Cortex of kidney (tissue), 1 donor: ENCODE measurements at places on chromosomes 11 and 22.

GRCh38 chr11:34037016-34037415 is 14.5 kb upstream of the CAPRIN1 start:
- no peak for DNase-seq

- DNase-seq = no peak
These were observed 13.1 kb downstream of the CABP7 start for GRCh38 chr22:29732883-29733282.

- DNase-seq = no peak
These were observed 56.1 kb upstream of the TIMP3 start for GRCh38 chr22:32745251-32745995.

DNA sequence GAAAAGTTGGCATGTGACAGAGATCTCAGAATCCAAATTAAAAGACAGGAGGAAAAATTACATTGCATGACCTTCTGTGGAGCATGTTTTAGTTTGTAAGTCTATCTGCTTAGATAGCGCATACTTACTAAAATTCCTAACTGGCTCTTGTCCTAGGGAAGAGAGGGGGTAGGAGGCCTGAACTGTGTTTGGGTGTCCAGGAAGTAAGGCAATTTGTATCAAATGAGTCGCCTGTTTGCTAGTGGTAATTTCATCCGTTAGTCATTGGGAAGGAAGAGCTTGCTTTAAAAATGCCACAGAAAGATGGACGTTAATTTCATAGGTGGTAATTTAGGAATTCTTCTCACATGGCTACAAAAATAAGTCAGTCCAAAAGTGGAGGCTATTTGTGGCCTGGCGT is 18.5 kb downstream of the GRK3 start:
- DNase-seq = no peak

- DNase-seq = no peak
These were observed 23.7 kb downstream of the MFNG start for GRCh38 chr22:37462436-37462835.

GRCh38 chr11:45607995-45608394 is 57.4 kb downstream of the CHST1 start:
- no peak for DNase-seq
